ENCODE measurements at places on chromosomes 4 and X.

DNA sequence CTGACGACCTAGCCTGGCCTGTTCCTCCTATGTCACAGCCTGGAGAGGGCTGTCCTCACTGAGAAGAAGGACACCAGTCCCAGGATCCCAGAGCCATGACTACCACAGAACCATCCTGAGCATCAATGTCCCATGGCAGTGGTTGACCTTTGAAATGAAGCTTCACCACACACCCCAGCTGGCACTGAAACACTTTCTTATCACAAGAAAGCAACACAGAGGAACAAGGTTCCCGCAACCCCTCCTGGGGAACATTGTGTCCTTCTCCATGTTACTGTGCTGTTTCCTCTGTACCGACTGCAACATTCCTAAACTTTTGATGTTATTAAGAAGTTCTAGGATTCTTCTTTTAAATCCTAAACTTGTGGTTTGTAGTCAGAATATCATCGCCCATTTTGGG lies 21.2 kb upstream of the FAM156A start:
- DNase-seq = no peak

DNA sequence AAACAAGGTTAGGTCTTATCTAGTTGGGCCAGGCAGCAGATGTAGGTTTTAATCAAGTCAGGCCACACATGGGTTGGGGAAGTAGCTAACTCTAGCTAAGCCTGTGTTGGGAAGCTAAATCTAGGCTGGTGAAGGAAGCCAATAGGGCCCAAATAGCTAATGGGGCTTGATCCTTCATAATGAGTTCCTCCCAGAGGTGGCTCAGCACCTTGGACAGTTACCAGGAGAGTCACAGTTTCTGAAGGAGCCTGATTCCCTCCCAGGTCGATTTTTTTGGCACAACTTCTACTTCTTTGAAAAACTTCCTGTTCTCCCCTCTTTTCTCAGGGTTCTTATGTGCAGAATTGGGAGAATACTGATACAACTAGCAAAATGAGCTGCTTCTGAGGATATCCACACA lies 242.5 kb upstream of the PRPS2 start:
- peak; percentile 9 for DNase-seq

- no peak for DNase-seq
These were observed 407.1 kb downstream of the IL15 start for GRCh38 chr4:142043509-142043908.

GRCh38 chrX:119004920-119005524 lies 30.6 kb downstream of the LONRF3 start:
- peak; percentile 66 for DNase-seq

All from HT-29 (cell line).